ENCODE measurements at places on chromosomes 16 and 17.

DNA sequence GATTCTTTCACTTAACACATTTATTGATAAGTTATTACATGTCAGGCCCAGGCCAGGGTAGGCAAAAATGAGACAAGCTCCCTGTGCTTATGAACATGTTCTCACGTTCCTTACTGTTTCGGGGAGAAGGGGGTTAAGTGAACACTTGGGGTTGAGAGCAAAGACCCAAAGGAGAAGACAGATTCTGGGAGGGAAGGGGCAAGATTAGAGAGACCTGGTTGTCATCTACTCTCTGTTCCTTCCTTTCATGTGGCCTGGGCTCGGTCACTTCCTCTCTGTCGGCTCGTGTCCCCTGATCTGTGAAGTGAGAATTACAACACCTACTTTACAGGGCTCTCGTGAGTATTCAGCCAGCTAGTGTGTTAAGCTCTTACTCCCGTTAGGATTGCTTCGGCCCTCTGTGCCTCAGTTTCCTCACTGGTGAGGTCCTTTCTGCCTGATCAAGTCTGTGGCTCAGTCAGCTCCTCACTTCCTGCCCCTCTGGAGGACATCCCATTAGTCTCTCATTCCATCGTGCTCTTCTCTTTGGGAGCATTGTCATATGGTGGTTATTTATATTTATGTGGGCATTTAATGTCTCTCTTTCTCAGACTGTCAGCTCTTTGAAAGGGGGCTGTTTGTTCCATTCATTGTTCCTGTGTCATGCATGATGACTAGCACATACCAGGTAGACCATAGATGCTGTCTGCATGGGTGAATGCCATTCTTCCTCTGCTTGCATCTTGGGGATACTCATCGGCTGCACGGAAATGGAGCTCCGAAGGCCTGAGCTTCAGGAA is 38.9 kb downstream of the PLCG2 start:
- no peak for DNase-seq

DNA sequence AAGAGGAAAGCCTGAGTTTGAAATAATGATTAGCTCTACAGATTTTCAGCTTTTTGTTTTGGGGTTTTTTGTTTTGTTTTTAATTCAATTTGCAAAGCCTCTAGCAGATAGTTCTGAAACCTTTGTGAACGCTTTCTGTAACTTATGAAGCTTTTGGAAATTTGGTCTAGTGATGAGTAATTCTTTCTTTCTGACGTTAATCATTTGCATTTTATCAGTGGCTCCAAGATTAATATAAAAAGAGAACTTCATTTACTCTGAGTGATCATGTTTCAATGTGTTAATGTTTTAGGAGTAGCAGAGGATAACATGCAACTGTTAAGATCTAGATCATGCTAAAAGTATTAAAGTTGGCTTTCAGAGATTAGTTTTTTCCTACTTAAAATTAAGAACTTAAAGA is 160.3 kb upstream of the TBX2 start:
- no peak for DNase-seq

DNA sequence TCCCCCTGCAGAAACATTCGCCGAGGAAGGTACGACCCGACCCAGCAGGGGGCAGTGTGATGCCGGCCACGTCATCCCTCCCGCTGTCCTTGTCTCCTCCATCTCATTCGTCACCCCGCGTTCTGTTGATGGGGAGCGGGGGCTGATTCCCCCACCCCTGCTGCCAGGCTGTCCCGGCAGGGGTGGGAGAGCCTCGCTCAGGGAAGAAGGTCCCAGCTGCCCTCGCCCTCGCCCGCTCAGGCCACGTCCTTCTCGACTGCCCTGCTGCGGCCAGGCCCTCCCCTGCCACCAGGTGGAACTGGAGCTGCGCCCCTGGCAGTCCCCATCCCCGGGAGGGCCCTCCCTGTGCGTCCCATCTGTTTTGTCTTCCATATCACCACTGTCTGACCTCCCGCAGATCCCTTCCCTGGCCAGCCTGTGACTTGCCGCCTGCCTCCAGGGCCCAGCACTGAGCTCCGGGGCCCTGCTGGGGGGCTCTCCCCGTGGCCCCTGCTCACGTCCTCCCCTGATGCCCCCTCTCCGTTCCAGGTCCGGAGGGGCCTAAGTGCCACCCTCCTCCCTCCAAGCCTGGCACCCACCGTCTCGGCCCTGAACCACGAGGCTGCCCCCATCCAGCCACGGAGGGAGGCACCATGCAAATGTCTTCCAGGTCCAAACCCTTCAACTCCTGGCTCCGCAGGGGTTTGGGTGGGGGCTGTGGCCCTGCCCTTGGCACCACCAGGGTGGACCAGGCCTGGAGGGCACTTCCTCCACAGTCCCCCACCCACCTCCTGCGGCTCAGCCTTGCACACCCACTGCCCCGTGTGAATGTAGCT is 20.6 kb downstream of the ADAM11 start:
- peak; percentile 82 for DNase-seq

DNA sequence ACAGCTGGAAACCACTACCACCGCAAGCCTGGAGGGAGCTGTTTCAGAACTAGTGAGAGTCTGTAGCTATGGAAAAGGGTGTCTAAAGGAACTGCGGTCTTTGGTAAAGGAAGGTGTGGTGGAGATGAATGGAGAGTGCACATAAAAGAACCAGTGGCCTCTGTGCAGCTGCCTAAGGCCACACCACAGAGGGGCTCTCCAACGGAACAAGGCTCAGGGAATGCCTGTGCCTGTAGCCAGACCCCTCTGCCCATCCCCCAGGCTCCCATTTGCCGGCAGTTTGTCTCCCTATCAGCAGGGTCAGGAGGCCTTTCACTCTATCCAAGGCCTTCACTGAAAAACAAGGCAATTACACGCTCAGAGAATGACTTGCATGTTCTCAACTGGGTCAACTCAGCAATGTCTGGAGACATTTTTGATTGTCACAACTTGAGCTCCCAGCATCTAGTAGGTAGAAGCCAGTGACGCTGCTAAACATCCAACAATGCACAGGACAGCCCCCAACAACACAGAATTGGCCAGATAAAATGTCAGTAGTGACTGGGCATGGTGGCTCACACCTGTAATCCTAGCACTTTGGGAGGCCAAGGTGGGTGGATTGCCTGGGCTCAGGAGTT is 3.3 kb upstream of the FDXR start:
- DNase-seq: no peak

DNA sequence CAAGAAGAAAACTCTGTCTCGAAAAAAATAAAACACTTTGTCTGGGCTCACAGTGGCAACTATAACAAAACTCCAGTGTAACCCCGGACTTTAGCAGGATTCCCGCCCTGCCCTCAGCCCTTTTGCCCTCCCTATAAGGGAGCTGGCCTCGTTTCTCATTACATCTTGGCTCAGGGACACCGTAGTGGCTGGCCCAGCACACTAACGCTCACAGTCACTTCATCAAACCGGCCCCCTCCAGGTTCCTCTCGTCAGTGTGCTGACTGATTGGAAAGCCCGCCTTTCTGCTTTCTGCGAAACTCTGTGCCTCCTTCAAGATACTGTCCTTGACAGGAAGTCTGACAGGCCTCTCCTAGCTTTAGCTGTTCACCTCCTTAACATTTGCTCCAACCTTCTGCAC is 11.2 kb upstream of the MYO1C start:
- DNase-seq: no peak

DNA sequence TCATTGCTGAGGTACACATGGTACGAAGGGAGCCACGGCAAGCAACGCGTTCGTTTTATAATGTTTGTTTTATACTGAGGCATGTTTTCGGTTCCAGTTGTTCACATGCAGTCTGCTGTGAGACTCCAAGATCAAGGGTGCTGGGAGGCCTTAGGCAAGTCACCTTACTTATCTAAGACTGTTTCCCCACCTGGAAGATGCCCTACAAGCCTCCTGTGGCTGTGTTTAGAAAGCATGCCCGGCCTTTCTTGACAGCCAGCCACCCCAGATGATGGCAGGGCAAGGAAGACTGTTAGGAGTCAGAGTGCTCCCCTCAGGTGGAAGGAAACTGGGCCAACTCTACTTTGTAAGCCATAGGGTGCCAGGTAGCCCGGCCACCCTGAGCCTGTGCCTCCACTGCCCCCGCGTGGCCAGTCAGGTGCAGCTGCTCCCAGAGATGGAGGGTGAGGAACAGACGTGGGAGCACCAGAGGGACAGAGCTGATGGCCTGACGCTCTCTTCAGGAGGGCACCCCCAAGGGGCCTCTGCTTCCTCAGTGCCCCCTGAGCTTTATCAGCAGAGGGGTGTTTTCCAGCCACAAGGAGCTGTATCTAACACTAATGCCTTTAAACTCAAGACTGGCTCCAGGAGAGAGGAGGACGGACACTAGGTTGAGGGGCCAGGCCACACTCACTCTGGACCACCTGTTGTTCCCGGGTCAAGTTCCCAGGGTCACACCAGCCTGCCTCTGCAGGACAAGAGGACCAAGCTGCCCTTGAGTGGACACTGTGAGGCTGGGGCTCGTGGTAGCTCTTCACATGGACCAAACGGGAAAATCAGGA is 5.4 kb downstream of the NAT9 start:
- DNase-seq: peak; percentile 72

GRCh38 chr17:78896091-78896833 is 6.7 kb downstream of the CEP295NL start:
- DNase-seq: no peak

DNA sequence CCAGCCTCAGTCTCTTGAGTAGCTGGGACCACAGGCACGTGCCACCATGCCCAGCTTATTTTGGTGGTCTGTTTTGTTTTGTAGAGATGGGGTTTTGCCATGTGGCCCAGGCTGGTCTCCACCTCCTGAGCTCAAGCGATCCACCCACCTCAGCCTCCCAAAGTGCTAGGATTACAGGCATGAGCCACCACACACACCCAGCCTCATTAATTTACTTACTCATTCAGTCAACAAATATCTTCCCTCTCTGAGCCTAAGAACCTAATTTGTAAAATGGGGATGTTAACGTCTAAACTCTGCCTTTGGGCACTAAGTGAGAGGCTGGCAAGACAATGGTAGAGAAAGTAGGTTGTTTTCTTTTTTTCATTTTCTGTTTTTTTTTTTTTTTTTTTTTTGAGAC is 22.6 kb downstream of the SRCIN1 start:
- no peak for DNase-seq

DNA sequence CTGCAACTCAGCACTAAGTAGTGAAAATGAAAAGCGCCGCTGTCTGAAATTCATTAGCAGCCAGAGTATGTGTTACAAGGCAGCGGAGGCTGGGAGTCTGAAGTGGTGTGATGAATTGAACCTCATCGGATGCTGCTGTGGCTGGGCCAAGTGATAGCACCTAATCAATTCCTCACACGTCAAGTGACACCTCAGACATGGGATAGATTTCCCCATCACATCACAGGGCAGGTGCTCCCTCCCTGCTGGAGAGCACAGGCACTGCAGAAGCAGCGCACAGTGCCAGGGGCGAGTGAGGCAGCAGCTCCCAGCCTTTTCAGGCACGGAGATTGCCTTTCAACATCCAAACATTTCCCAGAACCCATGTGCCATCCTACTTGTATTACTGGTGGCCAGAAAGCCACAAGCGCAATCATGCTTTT is 32.2 kb downstream of the DRC3 start:
- DNase-seq: no peak

GRCh38 chr17:63645775-63646487 is 23.7 kb downstream of the MAP3K3 start:
- no peak for DNase-seq

- no peak for DNase-seq
These were observed 11.6 kb upstream of the IL4R start for GRCh38 chr16:27302126-27302525.

- no peak for DNase-seq
These were observed 1344.4 kb downstream of the TP53TG3F start for GRCh38 chr16:34803683-34804416.

DNA sequence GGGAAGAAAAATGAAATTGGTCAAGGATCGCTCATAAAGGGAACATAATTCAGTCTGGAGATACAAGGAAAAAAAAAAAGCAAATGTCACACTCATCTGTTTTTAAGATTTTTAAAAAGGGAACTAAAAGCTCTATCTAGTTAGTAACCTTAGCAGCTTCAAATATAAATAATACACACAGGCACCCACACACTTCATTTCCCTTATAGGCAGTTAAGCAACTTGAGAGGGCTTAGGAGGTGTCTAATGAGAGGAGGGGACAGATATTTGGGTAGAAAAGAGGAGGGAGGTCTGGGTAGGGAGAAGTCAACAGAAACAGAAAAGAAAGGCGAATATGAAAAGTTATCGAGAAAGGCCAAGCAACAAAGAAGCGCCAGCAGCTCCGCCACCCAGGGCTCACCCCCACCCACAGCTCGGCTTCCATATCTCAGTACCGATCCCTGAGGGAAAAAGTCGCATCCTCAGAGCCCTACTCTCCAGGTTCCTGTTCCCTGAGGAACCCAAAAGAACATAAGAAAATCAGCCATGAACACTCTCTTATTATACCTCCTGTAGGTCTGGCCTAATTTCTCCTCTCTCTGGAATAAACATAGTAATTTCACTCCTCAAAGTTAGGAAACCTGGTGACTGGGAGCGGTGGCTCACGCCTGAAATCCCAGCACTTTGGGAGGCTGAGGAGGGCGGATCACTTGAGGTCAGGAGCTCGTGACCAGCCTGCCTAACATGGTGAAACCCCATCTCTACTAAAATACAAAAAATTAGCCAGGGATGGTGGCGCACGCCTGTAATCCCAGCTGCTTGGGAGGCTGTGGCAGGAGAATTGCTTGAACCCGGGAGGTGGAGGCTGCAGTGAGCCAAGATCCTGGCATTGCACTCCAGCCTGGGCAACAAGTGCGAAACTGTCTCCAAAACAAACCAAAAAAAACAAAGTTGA is 69.6 kb upstream of the RCVRN start:
- DNase-seq: no peak

- DNase-seq: peak; percentile 44
These were observed 7.6 kb downstream of the EPX start for GRCh38 chr17:58200024-58200633.

- DNase-seq: no peak
These were observed 37.8 kb downstream of the RBBP6 start for GRCh38 chr16:24577167-24577566.

GRCh38 chr16:75415169-75415905 is 18.0 kb downstream of the CFDP1 start:
- DNase-seq: no peak

- no peak for DNase-seq
These were observed 22.9 kb downstream of the CDIP1 start for GRCh38 chr16:4515611-4516233.

DNA sequence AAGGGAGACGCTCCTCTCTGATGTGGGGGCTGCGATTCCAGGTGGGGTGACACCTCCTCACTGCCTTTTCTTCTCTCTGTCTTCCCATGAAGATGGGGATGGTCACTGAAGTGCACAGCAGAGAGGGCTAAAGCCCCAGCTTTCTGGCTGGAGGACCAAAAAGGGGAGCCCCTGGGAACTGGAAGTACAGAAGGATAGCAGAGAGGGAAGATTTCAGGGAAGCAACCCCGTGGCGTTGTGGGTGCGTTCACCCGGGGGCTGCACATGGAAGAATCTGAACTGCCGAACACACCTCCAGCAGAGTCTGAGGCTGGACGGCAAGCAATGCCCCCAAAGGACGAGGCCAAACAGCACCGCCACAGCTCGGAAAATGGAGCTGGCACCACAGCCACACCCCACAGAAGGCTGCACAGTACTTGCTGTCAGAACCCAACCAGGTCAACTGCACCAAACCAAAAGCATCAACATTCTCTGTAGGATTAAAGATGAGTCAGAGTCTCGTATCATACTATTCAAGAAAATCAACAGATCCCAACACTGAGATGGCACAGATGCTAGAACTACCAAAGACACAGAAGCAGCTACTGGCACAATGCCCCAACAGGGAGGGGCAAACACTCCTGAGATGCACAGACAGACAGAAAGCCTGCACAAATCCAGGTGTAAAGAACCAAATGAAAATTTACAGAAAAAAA is 49.9 kb downstream of the MAP1LC3B start:
- DNase-seq: no peak
